Foreskin keratinocyte (primary cell): ENCODE measurements at places on chromosomes 1 and 21. TPM values are rescaled to one million over a fixed set of nuclear protein-coding genes. Genes with fewer than 3 reads are reported as not detected.

GRCh38 chr1:6271006-6271405 lies 10.1 kb upstream of the GPR153 start:
- no peak for DNase-seq

DNA sequence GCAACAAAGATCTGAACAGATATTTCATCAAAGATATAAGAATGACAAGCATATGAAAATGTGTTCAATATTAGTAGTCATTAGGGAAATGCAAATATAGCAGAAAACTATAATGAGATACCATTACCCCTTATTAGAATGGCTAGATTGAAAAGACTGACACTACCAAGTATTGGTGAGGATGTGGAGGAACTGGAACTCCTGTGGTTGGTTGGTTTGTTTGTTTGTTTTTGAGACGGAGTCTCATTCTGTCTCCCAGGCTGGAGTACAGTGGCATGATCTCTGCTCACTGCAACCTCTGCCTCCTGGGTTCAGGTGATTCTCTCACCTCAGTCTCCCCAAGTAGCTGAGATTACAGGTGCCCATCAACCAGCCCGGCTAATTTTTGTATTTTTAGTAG lies 18.9 kb upstream of the HMGN1 start:
- DNase-seq = no peak

DNA sequence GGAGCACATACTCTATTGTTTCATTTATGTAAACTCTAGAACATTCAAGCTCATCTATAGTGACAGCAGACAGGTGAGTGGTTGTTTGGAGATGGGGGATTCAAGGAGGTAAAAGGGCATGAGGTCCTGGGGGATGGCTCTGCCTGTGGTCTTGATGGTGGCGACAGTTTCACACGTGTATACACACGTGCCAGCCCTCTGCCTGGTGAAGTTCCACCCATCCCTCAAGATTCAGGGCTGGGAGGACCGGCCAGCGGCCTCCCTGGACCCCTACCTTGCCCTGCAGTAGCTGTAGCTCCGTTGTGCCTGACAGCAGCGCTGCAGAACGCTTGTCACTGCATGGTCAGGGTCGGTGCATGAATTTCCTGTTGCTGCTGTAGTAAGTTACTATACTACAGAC lies 38.9 kb upstream of the UTS2 start:
- DNase-seq = no peak

DNA sequence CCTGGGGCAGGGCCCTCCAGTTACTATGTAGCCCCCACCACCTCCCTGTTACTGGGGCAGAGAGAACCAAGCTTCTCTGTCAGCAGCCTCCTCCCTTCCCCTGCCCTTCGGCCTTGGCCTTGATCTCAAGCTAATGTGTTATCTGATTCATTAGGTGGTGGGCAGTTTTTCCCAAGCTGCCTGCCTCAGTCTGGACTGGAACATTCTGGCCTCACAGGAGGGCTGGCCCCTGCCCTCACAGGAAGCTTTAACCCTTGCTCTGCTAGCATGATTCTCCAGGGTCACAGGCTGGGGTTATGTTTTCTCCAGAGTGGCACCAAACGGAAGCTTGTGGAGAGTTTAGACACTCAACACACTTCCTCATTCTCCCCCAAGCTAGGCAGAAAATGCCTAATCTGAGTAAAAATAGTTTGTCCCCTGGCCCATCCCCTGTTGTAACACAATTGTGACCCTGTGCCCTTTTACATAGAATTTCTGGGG lies 37.2 kb upstream of the SLC6A9 start:
- no peak for DNase-seq

TMEM125 gene
- 1.8 and 2.7 TPM in 2 replicates for polyA plus RNA-seq

DNA sequence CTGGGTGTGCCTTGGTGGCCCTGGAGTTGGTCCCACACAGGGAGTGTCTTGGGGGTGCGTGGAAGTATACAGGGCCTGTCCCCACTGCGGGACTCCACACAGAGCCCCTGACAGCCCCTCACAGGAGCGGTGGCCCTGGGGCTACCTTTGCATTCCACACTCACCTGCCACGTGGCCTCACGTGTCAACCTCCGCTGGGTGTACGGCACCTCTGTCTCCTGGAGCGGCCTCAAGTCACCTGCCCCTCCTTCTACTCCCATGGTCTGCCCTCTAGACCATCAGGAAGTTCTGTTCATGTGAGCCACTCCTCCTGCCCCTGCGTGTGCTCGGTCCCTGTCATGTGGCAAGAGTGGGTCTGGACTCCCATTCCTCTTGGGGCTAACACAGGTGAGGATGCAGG lies 58.6 kb downstream of the FAAP20 start:
- DNase-seq = no peak

DNA sequence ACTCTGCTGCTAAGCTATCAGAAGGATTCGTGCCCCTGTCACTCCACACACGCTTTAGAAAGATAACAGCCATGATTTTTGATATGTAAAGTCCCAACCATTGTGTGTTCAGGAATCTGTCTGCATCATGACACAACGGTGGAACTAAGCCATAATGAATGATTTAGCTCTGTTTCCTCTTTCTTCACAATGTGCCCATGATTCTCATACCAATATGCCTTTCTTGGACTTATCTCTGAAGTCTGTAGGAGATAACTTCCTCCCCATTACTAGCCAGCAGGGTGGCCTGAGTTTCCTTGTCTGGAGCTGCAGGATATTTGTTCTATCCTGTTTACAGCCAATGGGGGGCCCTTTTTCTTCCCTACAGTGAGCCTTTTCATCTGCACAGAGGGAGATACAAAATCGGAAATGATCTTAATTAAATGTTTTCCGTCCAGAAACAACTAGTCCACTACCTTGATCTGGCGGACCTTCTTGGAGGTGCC lies 511.7 kb downstream of the USP25 start:
- DNase-seq = no peak
